ENCODE measurements at places on chromosomes 13 and 19.

- DNase-seq = no peak
Observed at GRCh38 chr13:70894258-70894657, 786.0 kb upstream of the KLHL1 start.

GRCh38 chr19:1016647-1017114, 4.2 kb downstream of the TMEM259 start:
- DNase-seq = no peak

DNA sequence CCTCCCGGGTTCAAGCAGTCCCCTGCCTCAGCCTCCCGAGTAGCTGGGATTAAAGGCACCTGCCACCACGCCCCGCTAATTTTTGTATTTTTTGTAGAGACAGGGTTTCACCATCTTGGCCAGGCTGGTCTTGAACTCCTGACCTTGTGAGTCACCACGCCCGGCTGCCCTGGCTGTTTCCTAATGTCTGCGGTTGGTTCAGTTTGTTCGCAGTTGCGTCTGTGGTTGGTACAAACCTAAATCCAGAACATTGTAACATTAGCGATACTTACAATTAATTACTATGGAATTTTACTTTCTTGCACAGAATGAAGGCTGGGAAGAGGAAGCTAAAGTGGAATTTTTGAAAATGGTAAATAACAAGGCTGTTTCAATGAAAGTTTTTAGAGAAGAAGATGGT, 38.1 kb downstream of the RNF17 start:
- DNase-seq = no peak

GRCh38 chr13:75830842-75831241, 194.7 kb downstream of the LMO7 start:
- DNase-seq = no peak

GRCh38 chr19:10888421-10888866, 17.1 kb downstream of the CARM1 start:
- no peak for DNase-seq

- peak; percentile 47 for DNase-seq
Observed at GRCh38 chr19:16338470-16339360, 14.1 kb downstream of the KLF2 start.

DNA sequence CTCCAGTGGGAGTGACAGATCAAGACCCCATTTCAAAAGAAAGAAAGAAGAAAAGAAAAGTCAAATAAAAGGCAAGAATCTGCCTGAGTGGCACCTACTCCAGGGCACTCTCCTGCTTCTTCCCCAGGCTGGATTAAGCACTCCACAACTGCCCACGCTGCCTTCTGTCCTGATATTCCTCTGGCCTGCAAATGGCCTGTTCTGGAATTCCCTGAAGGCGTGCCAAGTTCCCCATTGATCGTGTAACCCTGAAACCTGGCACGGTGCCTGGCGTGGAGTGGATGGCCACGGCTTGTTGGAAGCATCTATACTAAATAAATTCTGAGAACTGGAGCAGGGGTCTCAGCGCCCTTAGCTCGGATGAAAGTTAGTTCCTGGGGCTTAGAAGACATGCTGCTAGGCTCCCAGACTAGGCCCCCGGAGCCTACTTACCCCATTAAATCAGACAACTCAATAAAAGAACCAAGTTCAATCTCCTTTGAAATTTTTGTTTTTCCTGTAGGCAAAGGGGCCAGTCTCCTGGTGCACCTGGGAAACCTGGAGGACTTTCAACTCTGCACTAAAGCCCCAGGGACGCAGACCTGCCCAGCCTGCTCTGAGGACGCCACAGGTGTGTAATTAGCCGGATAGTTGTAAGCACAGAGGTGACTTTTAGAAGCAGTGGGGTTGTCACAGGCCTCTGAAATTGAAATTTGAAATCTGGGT, 21.9 kb downstream of the ANKRD27 start:
- DNase-seq = no peak

DNA sequence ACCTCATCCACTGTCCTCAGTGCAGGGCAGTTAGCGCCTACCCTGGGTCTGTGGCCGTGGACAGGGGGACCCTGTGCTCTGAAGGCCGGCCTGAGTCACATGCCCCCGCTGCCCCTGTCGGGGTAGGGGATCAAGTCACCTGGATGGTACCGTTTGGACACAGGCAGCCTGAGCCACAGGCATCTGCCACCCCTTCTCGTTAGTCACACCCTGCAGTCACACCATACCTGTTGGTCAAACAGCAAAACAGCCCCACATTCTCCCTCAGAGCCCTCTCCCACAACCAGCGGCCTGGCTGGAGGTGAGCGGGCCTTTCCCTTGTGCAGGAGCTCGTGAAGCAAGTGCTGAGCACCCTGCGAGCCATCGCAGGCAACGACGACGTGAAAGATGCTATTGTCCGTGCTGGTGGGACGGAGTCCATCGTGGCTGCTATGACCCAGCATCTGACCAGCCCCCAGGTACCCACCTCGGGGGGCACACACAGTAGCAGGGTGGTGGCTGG, 8.8 kb upstream of the SLC25A42 start:
- DNase-seq = no peak

DNA sequence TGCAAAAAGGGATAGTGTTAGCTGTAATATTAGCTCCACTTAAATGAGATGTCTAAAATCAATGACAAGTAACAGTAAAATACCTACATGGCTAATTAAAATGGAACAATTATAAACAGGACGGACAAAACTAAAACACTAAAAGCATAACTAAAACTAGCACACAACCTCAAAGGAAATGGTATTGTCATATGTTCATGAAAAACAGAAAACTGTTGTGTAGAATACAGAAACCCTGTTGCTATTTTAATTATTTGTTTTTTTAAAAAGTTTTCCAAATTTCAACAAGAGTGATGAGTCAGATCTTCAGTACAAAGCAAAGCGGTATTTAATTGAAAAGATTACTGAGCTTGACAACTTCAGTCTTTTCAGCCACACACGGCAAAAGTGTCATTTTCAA, 4.2 kb downstream of the RCBTB2 start:
- DNase-seq = no peak

DNA sequence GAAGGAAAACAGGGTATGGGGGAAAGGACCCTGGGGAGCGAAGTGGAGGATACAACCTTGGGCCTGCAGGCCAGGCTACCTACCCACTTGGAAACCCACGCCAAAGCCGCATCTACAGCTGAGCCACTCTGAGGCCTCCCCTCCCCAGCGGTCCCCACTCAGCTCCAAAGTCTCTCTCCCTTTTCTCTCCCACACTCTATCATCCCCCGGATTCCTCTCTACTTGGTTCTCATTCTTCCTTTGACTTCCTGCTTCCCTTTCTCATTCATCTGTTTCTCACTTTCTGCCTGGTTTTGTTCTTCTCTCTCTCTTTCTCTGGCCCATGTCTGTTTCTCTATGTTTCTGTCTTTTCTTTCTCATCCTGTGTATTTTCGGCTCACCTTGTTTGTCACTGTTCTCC, 2.7 kb downstream of the KLK3 start:
- DNase-seq = no peak

All from activated CD4-positive, alpha-beta T cell treated with anti-CD3 and anti-CD28 coated beads, Interleukin-2, amount 50 U/mL, for 4 hours (primary cell).